ENCODE measurements at places on chromosomes 5 and 9.

DNA sequence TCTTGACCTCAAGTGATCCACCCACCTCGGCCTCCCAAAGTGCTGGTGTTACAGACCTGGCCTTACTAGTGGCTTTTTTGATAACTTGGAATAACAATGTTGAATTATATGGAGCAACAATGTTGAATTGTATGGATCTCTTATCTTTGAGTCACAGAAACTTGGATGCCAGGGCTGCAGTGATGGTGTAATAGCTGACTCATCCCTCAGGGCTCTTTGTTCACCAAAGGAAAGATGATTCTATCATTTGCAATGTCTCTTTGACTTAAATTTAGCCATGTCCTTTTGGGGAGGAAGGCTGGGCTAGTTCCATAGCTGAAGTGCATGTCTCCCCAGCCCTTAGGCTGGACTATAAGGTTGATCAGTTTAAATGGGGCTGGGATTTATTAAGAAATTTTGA is 172.3 kb downstream of the PDZD2 start:
- no peak for DNase-seq

- no peak for DNase-seq
Measured at GRCh38 chr9:137791947-137792346, 85.6 kb upstream of the CACNA1B start.

DNA sequence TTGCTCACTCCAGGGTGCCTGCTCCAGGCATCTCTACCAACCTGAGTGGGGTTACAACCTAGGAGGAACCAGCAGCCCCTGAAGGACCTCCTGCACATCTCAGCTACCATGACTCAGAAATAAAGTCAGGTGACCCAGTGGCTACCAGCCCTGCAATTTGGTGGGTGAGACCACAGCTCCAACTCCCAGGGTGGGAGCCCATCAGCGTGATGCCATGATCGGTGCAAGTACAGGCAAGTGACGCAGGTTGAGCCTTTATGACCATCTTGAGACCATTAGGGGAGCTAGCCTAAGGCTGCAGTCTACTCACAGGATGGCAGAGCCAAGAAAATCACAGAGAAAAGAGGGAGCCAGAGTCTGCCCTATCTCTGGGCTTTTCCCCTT is 8.6 kb downstream of the SEPTIN8 start:
- DNase-seq = no peak

GRCh38 chr5:57871496-57871895 is 388.9 kb upstream of the ACTBL2 start:
- no peak for DNase-seq

- no peak for DNase-seq
Measured at GRCh38 chr5:119316906-119317305, 38.9 kb upstream of the TNFAIP8 start.

DNA sequence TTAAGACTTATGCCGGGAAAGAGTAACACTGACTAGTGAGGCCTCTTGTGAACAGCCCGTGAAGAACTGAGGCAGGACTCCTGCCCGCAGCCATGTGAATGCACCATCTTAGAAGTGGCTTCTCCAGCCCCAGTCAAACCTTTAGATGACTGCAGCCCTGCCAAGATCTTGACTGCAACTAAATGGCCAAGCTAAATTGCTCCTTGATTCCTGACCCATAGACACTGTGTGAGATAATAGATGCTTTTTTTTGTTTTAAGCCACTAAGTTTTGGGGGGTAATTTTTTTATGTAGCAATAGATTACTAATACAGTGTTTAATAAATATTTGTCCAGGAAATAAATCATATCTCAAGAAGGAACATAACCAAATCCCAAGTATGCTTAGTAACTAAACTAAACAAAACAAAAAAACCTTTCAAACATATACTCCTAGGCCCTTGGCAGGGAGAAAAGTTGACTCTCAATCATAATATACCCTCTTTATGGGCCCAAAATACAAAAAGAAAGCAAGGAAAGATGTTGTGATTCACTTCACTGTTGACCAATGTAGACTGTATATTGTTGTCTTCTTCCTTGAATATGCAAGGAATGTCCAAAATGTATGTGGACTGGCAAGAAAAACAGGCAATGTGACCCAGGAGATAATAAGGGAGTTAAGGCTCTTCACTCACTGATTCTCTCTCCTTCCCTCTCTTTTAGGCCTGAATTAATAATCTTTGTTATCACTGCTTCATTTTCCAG is 79.7 kb upstream of the ZNF366 start:
- no peak for DNase-seq

DNA sequence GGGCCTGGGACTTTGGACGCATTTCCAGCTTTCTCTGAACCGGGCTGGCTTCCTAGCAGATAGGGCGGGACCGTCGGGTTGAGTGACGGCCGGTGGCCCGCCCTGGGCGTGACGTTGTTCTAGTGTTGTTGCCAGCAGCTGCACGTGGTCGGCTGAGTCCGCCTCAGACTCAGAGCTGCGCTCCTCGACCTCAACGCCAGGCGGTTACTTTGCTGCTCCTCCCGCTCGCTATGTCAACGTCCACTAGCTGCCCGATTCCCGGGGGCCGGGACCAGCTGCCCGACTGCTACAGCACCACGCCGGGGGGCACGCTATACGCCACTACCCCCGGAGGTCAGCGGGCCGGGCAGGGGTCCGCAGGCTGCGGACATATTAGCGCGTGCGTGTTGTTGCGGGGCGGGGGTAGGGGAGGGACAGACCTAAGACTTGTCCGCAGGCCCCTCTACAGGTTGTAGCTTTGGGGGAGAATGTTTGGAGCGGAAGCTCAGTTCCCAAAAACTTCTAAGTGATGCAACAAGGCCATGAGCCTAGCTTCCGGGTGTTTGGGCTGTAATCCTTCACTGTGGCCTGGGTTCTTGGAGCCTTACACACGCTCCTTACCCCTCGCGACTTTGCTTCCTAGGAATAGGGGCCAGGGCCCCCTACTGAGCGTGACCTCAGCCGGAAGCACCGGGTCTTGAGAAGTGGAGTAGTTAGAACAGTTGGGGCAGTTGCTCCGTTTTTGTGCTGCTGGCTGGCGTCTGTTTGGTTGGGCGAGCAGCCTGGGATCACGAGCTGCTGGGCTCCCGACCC is at the start of gene EIF4EBP3:
TSS of gene EIF4EBP3 (plus strand) at position 155 of the 792 bp plus-strand sequence. CDS start at position 231, 76 bp downstream.
- peak; percentile 78 for DNase-seq
